Fibroblast of skin of back (primary cell): ENCODE measurements at places on chromosomes 5 and 9.

GRCh38 chr5:88646866-88647265 is 236.1 kb downstream of the MEF2C start:
- DNase-seq: no peak

DNA sequence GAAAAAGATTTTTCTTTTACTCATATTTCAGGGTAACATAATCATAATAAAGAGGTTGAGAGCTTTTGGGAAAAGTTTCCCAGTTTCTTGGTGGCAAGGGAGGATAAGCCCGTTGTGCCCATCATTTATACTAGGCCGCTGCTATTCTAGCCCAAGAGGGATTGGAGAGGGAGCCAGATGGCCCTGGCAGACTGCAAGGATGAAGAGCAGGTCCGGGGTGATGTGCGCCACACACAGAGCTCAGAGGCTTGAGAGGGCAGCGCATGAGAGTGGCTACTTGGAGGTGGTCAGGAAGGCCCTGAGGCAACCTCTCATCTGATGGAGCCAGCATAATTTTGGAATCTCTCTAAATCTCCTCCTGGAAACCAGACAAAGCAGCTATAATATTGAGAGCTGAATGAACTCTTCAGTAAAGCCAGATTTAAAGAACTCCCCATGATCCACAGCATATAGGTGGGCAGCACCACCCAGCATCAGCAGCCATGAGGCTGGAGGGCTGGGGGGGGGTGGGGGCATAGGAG is 110.1 kb downstream of the MED27 start:
- DNase-seq: no peak

- DNase-seq: no peak
These were observed 434 bp upstream of the FSD1L start for GRCh38 chr9:105447386-105447813.

DNA sequence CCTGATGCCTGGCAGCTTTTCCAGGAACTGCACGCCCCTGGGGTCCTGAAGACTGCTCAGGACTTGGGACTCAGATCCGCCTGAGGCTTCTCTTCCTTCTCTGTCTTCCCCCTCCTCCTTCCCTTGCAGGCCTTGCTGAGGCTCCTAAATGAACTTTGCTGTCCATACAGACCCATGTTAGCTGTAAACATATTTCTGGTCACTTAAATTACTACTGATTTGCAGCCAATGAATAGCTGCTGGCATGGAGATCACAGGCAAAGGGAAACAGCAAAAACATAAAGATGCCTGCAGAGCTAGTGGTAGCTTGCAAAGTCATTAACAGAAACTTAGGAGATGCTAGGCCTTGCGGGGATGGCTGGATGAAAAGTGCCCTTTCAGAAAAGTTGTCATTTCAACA is 261.9 kb downstream of the GADD45G start:
- DNase-seq: no peak

DNA sequence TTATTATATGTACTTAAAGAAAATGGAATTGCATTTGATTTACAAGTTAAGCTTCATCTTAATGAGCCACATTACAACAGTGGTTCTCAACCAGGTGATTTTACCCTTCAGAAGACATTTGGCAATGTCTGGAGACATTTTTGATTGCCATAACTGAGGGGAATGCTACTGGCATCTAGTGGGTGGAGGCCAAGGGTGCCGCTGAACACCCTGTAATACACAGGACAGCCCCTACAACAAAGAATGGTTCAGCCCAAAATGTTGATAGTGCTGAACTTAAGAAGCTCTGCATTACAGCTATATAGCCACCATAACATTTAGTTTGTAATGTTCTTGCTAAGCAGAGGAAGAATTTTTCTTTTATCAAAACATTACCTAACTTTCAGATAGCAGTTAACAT is 103.1 kb downstream of the PAM start:
- DNase-seq: no peak

GRCh38 chr9:136249877-136250559 is 4.4 kb upstream of the QSOX2 start:
- no peak for DNase-seq

GRCh38 chr5:14305045-14305444 is 161.9 kb downstream of the TRIO start:
- peak; percentile 65 for DNase-seq

GRCh38 chr5:89253666-89254352 is 370.8 kb upstream of the MEF2C start:
- no peak for DNase-seq

DNA sequence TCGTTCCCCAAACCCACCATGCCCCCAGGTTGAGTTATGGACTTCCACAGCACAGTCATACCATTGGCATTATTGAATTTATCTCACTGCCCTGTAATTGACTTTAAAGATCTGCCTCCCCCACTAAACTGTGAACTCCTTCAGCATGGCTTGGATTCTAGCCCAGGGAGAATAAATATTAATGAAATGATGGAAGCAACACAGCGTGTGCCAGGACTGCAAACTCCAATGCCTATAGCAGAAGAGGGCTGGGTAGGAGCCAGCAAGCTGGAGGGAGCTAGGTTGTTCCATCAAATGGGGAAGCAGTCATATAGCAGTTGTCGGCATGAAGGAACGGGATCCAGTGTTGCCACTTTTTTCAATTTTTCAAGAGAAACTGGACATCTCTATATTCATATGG is 69.0 kb upstream of the MSX2 start:
- DNase-seq: no peak

DNA sequence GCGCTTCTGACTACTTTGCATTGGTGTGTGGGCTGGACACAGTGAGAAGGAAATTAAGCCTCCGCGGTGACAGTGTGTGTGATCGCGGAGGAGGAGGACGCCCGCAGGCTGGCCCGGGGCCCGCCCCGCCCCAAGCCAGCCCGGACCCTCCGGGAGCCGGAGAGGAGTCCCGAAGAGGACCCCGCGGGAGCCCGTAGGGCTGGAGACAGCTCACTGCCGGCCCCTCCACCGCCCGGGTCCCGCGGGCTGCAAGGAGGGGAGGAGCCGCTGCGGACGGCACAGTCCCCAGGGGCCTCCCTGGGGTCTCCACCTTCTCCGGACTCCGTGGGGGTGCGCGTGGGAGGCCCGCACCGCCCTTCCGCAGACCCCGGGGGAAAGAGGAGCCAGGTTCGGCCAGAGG is 146.4 kb upstream of the ERCC6L2 start:
- no peak for DNase-seq

GRCh38 chr9:97160255-97160654 is 121.3 kb upstream of the CTSV start:
- no peak for DNase-seq

DNA sequence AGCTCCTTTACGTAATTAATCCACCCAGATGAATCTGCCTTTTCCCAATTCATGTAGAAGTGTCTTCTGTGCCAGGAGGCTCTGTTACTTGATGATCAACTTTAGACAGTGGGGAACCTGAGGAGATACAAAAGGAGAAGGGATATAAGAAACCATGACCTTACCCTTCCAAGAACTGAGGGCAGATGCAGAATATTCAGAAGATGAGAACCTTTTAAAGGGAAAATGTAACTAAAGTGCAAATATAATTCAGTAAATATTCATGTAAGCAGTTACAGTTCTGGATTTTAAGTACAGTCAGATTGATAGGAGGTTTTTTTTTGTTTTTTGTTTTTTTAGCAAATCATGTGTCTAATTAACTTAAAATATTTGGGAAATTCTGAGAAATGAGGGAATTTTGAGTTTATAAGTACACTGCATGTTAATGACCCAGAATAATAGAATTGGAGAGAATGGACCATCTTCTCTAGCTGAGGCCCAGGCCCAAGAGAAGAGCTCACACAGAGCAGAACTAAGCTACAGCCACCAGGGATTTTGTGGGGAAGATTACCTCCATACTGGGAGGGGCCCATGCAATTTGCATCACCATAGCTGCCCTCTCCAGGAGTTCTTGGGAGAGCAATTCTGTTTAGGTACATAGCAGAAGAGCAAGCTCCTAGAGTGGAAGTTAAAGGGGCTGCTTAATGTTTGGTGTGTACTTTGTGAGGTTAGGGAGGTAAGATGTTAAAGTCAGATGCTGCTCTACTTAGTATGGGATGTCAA is 61.5 kb downstream of the SV2C start:
- DNase-seq: no peak

DNA sequence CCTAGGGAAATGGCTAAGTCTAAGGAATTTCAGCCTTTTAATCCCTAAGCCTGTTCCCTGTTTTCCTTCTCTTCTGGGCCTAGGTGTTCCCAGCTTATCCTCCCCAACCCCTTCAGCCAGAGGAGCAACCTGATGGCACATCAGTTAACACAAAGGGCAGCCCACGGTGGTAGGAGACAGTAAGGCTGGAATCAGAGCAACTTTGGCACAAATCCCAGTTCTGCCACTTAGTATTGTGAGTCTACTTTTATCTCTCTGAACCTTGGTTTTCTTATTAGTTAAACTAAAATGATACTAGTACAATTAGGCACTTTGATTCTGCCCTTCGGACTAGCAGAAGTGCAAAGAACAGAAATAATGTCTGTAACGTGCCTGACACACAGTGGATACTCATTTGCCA is 246.8 kb downstream of the SAXO1 start:
- DNase-seq: no peak

DNA sequence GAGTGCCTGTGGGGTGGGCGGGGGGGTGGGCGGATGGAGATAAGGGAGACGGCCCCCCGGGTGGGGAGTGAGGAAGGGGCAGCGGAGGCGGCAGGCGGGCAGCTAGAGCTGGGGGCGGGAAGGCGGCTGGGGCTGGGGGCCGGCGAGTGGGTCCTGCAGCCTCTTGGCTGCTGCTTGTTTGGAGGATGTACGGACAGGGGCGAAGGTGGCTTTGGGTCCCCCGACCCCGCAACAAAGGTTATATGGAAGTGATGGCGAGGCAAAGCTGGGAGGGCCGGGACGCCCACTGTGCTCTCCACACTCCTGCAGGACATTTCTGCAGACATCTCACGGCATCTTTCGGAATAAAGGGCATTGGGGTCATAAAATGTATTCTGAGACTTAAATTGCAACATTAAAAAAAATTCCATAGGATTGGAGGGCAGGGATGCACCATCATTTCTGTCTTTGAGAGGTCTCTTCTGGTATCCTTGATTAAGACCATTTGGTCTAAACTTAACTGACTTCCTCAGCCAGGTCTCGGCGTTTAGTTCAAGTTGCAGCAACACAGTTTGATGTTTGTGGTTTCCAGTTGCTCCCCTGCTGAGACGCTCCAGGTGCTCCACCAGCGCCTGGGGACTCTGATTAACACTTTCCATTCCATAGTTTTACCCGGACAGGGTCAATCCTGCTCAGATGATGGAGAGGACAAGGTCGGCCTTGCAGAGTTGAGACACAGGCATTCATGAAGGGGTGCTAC is 101.6 kb upstream of the SSBP2 start:
- no peak for DNase-seq

GRCh38 chr9:99748266-99748665 is 73.4 kb upstream of the NR4A3 start:
- DNase-seq: no peak

- DNase-seq: no peak
These were observed 21.3 kb upstream of the LMNB1 start for GRCh38 chr5:126755593-126755992.

GRCh38 chr5:53481887-53482716 is 1.7 kb downstream of the FST start:
- DNase-seq: peak; percentile 72

DNA sequence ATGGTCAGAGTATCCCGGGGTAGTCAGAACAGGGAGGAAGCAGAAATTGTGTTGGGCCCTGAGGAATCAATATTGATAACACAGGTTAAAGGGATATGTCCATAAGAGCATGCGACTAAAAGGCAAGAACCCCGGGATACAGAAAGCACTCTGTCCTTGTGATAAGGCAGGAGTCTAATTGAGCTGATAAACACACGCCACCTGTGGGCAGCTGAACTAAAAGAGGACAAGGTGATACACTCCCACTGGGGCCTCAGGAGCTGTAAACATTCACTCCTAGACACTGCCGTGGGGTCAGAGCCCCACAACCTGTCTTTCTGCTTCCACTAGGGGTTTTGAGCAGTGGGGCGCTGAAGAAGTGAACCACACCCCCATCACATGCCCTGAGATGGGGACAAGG is 144.7 kb upstream of the MPDZ start:
- DNase-seq: no peak

GRCh38 chr5:173265433-173265832 is 30.4 kb upstream of the NKX2-5 start:
- DNase-seq: no peak

DNA sequence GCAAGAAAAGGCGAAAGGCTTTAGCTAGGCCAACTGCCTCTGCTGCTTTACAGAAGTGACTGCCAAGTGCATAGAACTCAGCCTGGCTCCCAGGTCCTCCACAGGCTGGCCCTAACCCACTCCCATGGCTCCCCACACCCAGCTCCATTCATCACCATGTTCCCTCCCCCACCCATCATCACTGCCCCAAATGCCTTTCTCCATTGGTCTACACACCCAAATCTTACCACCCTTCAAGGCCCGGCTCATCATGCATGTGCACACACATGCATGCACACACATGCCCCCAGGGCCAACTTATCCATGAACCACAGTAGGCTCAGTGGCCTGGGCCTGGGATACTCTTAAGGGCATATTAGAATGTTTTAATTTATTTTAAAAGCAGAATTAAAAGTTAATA is 44.8 kb downstream of the ABCA1 start:
- DNase-seq: no peak

DNA sequence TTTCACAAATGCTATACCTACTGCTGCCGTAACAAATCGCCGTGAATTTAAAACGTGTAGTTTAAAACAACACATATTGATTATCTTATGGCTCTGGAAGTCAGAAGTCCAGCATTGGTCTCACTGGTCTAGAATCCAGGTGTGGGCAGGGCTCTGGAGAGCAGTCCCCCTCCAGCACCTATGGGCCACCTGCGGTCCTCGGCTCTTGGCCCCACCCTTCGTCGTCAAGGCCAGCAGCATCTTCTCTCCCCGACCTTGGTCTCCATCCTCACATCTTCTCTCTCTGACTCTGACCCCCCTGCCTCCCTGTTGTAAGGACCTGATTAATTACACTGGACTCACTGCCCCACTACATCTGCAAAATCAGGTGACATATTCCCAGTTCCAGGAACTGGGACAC is 106.4 kb upstream of the COL5A1 start:
- no peak for DNase-seq

- no peak for DNase-seq
These were observed 47.9 kb upstream of the SMAD5 start for GRCh38 chr5:136084698-136085097.

- no peak for DNase-seq
These were observed 116.6 kb upstream of the ABCA1 start for GRCh38 chr9:105044518-105044917.

- DNase-seq: no peak
These were observed 111.5 kb upstream of the FSTL4 start for GRCh38 chr5:133723651-133724366.

- no peak for DNase-seq
These were observed 366.9 kb upstream of the ZNF608 start for GRCh38 chr5:125113328-125113727.

GRCh38 chr5:109102096-109102690 is 307.6 kb downstream of the PJA2 start:
- peak; percentile 5 for DNase-seq

- no peak for DNase-seq
These were observed 3.4 kb downstream of the PRRC2B start for GRCh38 chr9:131397100-131397790.
